DND-41 (cell line): ENCODE measurements at places on chromosomes 12 and 14.

DNA sequence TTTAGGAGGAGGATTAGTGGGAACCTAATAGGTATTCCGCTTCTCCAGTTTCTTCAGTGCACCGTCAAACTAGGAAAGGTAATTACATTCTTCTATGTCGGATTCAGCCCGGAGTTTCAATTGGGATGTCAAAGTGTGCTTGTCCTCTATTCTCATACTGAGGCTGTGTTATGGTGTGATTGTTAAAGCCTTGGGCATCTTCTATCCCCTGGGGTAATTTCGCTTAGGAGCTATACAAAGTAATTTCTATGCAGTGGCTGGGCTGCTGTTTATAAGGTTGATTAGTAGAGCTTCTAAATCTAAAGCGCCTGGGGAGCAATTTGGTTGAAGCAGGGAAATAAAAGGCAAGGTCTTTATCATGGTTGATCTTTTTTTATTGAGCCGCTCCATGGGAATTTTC lies 399.6 kb downstream of the ZFP36L1 start:
- no peak for DNase-seq

- peak; percentile 46 for DNase-seq
Observed at GRCh38 chr14:80213602-80214001, 2.3 kb upstream of the DIO2 start.

DNA sequence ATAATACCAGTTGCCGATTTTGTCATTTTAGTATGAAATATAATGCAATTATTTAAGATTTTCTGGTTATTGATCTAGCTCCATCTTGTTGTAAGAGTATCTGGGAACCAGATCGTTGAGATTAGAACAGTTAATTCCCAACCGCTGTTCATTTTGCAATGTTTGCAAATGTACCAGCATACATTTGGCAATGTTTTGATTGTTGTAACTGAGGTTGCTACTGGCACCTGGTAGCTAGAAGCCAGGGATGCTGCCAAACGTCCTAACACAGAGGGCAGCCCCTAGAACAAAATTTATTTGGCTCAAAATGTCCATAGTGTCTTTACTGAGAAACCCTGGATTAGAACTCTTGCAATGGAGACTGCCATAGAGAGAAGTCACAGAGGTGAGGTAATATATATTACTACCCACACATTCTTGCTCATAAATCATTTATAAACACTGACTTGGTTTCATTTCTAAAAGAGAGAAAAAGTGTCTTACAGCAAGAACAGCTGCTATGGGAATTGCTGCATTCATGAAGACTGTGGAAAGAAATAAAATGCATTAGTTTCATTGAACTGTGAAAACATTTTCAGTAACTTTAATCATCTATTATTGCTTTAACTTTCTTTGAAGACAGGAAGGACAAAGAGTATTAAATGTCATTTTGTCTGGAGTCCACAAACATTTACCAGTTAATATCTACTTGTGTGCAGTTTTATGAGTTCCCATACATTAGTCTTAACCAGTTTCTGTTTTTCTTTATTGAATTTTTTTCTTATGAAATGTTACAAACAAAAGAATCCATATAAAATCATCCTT lies 46.2 kb downstream of the ABCC9 start:
- no peak for DNase-seq

DNA sequence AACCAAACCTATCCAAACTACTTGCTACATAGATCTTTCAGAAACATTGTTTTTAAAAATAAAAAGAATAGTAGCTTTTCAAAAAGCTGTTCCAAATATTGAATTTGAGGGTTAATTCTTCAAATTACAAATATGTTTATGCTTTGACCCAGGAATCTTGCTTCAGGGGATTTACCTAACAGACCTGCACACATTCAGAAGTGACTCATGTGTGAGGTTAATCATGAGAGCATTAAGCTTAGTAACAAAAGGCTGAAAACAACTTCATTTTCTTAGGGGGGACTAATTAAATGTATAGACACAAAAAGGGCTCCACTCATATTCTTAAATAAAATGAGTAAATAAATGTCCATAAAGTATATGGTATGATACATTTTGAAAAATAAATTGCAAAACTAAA lies 672.4 kb upstream of the FLRT2 start:
- no peak for DNase-seq

GRCh38 chr12:93990832-93991803 lies 157.3 kb upstream of the PLXNC1 start:
- DNase-seq = no peak

GRCh38 chr12:10031771-10032175 lies 1.3 kb downstream of the CLEC9A start:
- no peak for DNase-seq

- DNase-seq = no peak
Observed at GRCh38 chr14:59154373-59154772, 34.1 kb upstream of the DAAM1 start.

DNA sequence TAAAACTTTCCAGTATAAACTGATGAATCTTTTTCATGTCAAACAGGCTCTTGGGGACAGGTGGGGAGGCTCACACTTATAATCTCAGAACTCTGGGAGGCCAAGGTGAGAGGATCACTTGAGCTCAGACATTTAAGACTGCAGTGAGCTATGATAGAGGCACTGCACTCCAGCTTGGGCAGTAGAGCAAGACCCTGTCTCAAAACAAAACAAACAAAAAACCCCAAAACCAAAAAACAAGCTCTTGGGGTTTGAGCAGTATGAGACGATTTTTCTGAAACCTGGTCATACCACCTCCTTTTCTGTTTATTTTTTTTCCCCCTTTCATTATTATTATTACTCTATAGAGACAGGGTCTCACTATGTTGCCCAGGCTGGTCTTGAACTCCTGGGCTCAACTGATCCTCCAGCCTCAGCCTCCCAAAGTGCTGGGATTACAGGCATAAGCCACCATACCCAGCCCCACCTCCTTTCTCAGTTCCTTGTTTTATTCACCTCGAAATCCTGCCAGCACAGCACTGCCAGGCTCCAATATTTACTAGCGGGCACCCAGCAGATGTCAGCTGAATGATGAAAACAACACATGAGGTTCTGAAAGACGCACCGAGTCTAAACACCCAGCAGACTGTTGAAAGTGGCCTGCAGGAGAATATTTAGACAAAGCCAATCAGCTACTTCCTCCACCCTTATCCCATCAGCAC lies 19.5 kb upstream of the CDK17 start:
- no peak for DNase-seq

- DNase-seq = no peak
Observed at GRCh38 chr14:97275276-97275675, 478.1 kb downstream of the VRK1 start.

DNA sequence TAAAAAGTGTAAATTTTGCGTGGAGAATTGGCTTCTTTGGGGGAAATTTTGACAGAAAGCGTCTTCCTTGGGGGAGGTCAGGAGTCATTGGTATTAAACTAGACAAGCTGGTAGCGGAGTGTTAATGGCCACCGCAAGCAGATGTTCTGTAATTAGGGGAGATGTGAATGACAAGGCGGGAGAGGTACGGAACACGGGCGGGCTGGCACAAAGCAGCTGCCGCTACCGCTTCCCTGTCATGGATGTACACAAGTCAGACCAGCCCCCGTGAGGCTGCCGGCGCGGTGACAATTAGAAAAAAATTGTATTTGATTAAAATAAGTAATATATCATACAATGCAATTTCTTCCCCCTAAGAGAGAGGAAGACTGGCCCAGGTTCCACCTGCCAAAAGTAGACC lies 501.6 kb downstream of the VRK1 start:
- DNase-seq = no peak

DNA sequence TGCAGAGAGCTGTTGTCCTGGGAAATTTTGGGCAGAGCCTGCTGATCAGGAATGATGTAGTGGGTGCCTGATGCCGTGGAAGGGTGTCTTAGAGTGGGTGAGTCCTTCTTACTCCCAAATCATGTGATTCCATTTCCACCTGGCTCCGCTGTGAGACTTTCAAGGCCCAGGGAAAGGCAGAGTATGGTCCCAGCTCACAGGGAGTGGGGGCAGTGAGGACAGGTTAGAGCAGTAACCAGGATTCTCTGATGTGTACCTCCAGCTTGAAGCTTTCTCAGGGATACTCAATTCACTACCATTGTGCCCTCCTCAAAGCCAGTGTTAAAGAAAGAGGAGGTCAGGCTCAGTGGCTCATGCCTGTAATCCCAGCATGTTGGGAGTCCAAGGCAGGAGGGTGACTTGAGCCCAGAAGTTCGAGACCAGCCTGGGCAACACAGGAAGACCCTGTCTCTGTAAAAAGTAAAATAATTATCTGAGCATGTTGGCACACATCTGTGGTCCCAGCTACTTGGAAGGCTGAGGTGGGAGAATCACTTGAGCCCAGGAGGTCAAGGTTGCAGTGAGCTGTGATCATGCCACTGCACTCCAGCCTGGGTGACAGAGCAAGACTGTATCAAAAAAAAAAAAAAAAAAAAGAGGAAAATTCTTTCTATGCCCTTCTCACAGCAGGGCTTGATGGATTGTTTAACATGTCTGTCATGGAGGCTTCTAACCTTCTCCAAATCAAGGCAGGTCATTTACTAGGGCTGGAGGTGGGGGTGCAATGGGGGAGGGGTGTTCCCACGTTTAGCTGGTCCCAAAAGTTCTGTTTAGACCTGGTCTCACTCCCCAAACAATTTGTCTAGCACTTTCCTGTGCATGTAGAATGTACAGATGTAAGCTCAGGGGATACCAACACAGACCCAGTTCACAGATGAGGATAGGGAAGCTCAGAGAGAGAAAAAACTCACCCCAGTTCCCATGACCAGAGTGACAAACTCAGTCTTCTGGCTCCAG lies 12.5 kb upstream of the IQSEC3 start:
- no peak for DNase-seq

- DNase-seq = no peak
Observed at GRCh38 chr12:76874027-76874426, 4.8 kb downstream of the CSRP2 start.

- DNase-seq = no peak
Observed at GRCh38 chr12:80068173-80068572, 31.2 kb upstream of the OTOGL start.

GRCh38 chr12:52836042-52836466 lies 1.9 kb upstream of the KRT79 start:
- DNase-seq = no peak

GRCh38 chr12:26818636-26819035 lies 14.4 kb downstream of the ITPR2 start:
- DNase-seq = no peak

GRCh38 chr12:2673966-2674810 lies 120.6 kb upstream of the FKBP4 start:
- no peak for DNase-seq

GRCh38 chr14:37753459-37753858 lies 158.0 kb downstream of the TTC6 start:
- no peak for DNase-seq

GRCh38 chr14:100653409-100653808 lies 66.2 kb upstream of the BEGAIN start:
- peak; percentile 61 for DNase-seq

DNA sequence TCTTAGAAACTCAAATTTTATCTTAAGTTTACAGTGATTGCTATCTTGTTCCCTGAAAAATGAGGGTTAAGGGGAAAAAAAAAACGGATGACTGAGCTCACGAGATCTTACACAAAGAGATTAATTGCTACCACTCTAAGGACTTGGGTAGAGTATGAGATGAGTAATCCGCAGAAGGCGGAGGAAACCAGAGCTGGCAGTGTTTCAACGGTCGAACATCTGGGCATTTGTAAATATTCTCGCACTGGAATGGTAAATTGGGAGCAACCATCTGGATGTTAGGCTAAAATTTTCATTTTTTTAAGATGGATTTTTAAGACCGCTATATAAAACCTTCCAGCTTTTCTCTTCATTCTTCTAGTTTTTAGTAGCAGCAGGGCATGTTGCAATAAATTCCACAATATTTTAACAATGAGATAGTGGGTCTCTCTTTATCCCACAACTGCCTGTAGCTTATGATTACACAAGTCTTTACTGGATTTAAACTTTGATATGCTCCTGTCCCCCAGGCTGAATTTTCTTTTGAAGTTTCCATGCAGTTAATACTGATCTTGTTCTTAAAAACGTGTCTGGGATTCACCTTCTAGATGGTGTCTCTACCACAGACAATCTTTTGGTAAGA lies 1324.1 kb downstream of the AACS start:
- DNase-seq = no peak

- no peak for DNase-seq
Observed at GRCh38 chr12:45281994-45282393, 66.1 kb downstream of the ANO6 start.
